ENCODE measurements at places on chromosomes 1 and 21.

DNA sequence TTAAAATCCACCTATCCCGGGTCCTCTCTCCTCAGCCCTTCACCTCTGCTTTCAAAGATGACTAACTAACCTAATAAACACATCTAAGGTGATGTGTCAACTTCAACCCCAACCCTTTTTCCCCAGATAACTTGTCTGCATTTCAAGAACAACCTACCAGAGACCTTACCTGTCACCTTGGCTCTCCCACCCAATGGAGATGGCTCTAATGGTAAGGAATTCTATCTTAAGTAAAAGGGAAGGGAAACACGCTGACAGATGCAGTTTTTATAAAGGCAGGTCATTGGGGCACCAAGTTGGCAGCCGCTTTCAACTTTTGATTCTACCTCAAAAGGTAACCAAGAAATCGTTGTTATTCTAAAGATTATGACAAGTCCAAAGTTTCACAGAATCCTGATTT, 37.6 kb downstream of the MRPL39 start:
- DNase-seq, result no peak

DNA sequence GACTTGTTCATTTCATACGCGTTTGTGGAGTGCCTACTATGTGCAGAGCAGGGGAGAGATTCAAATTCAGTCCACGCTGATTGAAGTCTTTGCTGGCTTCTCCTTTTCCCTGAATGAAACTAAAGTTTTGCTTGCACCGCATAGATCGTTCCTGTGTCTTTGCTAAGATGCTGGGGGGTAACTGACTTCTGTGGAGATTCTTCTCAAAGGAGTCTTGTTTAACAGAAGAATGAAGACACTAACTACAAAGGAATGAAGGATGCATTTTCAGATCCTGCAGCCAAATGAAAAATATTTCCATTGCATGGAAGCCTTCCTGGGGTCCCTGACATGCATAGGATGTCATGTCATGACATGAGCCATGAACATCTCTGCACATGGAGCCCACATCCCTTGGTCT, 26.9 kb upstream of the H6PD start:
- no peak for DNase-seq

DNA sequence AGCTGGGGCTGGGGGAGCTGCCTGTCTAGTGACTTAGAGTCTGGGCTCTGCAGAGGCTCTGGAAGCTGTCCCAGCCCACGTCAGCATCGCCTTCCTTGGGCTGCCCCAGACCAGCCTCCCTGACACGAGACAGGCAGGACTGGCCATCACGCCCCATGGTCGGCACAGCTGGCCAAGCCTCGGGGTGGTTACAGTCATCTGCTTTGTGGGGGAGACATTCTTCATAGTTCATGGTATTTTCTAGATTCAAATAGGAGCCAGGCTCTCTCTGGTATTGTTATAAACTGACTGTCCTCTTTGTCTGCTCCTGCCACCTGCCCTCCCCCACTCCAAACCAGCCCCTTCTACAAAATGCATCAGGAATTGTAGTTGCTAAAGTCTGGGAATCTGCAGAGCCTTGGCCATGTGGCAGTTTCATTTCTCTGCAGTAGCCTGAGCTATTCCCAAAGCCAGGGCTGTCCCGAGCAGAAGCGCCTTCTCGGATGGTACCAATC, 29.4 kb downstream of the OLFML2B start:
- no peak for DNase-seq

DNA sequence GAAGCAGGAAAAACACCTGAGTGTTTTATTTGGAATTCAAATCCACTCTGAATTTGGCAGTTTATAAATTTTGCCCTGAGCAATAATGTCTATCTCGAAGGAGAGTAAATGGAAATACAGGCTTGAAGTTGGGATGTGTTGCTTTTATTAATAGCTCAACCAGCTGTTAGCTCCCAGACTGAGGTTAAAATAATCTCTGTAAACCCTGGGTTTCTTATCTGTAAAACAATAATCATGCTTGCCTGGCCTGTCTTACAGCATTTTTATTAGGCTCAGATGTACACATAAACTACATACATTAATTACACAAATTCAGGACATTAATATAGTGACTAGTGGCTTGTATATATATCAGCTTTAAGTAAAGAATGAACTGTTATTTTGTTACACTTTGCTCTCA, 148.5 kb downstream of the GALNT2 start:
- DNase-seq, result no peak

DNA sequence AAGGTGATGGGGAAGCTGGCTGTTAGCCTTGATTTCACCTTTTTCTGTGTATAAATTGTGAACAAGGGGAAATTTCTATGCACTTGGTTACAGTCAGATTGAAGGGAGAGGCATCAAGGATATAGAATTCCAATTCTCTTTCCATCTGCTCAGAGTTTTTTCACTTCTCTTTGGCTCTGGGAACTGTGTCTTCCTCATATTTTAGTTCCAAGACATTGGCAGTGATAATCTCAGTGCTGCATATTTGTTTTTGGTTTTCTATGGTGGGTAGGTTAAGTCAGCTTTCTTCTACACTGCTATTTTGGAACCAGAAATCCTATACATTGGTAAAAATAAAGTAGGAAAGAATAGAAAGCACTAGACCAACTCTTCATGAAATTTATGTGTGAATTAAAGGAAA, 569.6 kb upstream of the CXADR start:
- DNase-seq, result no peak

DNA sequence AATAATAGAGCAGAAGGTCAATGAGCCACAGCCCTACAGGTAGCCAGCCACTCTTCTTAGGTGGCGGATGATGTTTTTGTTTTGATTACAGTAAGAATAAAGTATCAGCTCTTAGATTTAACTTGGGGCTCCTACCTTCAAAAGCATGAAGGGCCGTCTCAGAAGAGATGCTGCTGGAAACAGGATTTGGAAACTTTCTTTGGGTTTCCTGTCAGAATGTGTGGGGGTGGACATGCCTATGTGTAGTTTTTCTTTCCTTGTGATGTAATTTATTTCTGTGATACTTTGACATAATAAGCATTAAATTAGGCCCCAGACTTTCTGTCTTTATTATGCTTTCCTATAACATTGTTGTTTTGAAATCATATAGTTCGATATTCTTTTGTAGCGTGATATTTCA, 1.5 kb downstream of the RAP1A start:
- no peak for DNase-seq

DNA sequence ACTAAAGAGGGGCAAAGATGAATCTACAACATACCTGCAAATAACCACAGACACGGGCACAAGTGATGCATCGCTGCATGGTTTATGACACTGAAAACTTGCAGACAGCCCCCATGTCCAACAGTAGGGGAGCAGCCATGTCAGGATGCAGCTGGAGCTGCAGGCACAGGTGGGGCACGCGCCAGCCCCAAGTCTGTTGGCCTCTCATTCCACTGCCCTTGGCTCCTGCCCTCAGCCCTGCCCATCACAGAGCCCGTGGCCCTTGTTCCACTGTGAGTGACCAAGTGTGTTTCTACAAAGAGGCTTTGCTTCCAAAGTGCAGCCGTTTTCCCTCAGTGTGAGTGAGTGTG, 3.2 kb upstream of the PADI4 start:
- DNase-seq, result no peak

DNA sequence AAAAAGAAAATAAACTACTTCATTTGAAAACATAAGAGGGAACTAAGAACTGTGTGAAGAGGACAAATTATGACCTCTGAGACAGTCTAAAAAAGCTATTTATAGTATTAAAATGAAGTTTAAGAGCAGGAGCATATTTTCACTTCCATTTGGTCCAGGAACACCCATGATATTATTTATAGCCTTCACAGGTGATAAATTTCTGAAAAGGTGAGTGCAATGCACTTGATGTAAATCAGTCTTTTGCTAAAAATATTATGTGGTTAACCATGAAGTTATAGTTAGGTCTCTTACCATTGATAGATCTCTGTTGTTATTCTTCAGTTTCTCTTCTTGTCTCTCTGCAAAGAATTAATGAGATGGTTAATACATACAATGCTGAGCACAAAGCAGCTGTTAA, 14.7 kb downstream of the TMCO1 start:
- no peak for DNase-seq

DNA sequence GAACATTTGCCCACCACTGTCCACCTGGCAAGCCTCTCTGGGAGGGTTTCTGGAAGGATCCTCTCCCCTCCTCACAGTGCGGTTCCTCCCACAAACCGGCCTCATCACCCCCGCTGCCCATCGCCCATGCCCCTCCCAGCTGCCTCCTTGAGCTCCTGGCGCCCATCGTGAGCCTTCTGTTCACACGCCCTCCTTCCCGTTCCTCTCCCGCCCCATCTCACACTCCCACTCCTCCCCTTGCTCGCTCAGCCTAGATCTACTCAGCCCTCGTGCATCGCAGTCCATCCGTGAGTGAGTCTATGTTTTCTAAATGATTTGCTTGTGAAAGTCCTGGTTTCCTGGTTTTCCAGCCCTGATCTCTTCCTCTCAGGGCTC, 119.1 kb upstream of the C1orf174 start:
- DNase-seq, result peak; percentile 3

GRCh38 chr1:94729267-94729666, 90.9 kb upstream of the SLC44A3 start:
- no peak for DNase-seq

GRCh38 chr1:51518033-51518585, 957 bp downstream of the EPS15 start:
- peak; percentile 26 for DNase-seq

- DNase-seq, result no peak
Observed at GRCh38 chr1:76274302-76274701, 199.8 kb downstream of the ST6GALNAC3 start.

DNA sequence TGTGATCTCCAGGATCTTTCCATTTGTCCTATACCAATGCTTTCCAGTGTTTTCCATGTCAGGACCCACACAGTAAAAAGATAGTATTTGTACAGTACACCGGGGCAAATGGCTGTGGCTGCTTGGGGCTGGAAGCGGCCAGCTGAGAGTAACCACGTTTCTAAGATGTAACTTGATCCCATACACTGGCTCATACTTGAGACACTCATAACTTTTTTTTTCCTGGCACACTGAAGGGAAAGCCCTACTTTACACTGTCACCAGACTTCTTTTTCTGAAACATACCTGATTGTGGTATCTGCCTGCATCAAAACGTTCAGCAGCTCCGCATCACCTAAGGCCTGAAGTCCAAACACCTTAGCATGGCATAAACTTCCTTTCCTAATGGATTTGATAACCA, 21.6 kb downstream of the VPS13D start:
- no peak for DNase-seq

DNA sequence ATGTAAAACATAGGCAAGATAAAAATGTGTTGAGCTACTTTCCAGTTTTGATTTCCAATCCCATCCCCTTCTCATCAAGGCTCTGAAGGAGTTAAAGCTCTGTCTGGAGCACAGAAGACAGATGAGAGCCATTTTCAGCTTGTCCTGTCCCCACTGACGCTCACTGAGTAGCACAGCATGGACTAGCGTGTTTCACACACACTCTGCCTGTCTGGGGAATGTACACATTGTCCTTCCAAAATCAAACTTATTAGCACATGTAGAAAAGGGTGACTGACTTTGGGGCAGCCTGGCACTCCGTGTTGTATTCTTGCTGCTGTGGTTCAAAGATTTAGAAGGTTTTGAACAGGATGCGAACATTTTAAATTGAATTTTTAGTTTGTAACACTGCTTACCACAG, 139.2 kb downstream of the NEK7 start:
- no peak for DNase-seq

DNA sequence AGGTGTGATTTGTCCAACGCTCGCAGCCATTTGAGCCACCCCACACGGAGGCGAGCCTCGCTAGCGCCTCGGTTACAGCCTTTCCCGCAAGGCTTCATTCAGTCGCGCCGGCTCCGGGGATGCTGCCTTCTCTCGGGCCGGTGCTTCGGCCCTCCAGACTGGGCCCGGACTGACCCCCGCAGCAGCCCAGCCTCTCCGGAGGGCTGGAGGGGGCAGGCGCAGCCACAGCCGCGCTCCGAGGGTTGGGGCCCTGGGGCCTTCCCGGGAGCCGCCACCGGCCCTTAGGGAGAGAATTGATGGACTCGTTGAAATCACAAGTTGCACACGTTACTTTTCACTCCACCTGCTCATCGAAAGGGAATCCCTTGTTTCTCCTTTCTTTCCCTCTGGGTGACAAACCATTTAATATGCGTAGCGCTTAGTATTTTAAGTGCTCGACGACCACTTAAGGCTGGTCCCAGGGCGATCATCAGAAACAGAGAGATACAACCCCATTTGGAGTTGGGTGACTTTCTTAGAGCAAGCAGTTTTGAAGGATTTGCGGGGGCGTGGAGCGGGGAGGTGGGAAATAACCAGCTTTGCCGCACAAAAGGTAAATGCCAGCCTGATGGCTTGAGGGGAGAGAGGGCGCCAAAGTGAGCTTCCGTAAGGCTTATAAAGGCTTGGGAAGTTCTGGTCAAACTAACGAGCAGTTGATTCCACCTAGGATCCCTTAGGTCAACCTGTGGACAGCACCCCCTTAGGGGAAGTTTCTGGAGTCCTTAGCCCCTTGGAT, 24.6 kb upstream of the ENAH start:
- DNase-seq, result no peak

DNA sequence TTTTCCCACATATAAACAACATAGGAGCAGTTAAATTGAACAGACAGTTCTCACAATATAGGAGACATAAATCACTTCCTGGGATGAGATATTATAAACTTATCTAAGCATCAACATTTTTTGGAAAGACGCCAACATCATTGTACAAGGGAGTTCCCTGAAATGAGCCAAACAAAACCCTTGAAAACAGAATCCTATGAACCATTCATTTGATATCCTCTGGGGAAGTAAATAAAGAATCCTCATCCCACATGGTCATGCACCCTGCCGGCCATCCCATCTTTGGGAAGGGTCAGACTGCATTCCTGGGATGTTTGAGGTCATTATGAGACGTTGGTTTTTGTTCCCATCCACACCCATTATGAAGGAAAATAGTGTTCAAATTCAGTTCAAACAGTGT, 111.8 kb upstream of the USP25 start:
- DNase-seq, result no peak

GRCh38 chr1:223429821-223430220, 36.6 kb downstream of the CCDC185 start:
- DNase-seq, result no peak

DNA sequence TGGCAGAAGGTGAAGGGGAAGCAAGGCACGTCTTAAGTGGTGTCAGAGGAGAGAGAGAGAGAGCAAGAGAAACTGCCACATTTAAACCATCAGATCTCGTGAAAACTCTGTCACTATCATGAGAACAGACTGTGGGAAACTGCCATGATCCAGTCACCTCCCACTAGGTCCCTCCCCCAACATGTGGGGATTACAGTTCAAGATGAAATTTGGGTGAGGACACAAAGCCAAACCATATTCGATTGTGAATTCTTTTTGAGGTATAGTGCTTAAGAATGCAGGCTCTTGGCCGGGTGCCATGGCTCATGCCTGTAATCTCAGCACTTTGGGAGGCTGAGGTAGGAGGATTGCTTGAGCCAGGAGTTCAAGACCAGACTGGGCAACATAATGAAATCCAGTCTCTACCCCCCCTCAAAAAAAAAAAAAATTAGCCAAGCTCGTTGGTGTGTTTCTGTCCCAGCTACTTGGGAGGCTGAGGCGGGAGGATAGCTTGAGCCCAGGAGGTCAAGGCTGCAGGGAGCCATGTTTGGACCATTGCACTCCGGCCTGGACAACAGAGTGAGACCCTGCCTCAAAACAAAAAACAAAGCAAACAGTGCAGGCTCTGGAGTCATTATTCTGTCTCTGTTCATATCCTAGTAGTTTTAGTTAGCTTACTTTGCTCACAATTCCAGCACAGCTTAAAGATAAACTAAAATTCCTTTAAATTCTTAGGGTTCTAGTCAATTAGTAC, 6.0 kb downstream of the ZCCHC17 start:
- DNase-seq, result no peak

All from activated T-helper 2 cell treated with anti-CD3 and anti-CD28 coated beads, Interferon-gamma antibody, Interleukin-2, Interleukin-4, amounts not matched to agents 10 μg/mL and 5 μg/mL and 100 μg/mL, durations not matched to agents 14 hours and 24 hours and 36 hours (primary cell).